ENCODE measurements at places on chromosomes 11 and 22.

DNA sequence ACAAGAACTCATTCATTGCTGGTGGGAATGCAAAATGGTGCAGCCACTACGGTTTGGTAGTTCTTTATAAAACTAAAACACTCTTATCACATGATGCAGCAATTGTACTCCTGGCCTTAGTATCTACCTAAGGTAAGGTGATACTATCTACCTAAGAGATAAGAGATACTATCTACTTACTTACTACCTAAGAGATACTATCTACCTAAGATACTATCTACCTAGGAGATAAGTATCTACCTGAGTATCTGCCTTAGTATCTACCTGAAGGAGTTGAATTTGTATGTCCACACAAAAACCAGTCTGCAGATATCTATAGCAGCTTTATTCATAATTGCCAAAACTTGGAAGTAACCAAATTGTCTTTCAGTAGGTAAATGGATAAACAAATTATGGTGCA lies 29.0 kb upstream of the SMCO4 start:
- DNase-seq, result no peak

GRCh38 chr11:102488208-102488607 lies 35.6 kb upstream of the TMEM123 start:
- DNase-seq, result no peak

GRCh38 chr11:119337581-119338317 lies 2.9 kb downstream of the C1QTNF5 start:
- DNase-seq, result no peak

DNA sequence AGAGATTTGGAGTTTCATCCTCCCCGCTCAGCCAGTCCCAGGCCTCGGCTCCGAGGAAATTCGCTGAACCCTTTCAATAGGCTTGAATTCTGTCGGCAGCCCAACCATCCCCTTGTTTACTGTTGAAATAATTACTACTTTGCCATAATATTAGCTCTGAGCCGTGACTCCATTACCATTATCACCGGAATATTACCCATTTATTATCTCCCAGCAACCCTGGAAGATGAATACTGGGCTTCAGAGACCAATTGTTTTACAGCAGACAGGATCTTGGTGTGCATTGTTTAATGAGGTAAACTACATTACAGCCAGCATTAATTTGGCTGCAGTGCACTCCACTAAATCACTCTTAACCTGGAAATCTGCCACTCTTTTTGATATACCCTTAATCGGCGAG lies 867.4 kb downstream of the NTM start:
- no peak for DNase-seq

- DNase-seq, result no peak
Observed at GRCh38 chr11:5736396-5736795, at the start of gene OR56B1. TSS of gene OR56B1 (plus strand) at chr11:5736448. CDS start at chr11:5736517, 69 bp downstream.

DNA sequence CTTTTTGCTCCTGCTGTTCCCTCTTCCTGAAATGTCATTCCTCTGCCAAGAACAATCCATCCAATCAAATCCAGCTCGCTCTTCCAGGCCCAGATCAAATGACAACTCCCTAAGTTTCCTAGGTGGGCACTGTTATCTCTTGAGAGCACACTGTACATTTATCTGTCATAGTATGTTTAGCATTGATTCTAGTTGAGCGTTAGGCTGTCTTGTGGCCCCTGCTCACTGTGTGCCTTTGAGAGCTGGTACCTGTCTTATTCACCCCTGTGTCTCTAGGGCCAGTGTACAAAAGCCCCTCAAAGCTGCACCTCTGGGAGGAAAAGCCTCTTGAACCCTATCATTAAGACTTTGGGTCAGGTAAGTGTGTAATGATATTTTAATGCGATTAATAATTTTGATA lies 7.1 kb upstream of the LMO2 start:
- no peak for DNase-seq

All from NCI-H1417 (cell line).